C1 segment of cervical spinal cord (tissue), 14 donors: ENCODE measurements at places on chromosomes 11 and 22.

DNA sequence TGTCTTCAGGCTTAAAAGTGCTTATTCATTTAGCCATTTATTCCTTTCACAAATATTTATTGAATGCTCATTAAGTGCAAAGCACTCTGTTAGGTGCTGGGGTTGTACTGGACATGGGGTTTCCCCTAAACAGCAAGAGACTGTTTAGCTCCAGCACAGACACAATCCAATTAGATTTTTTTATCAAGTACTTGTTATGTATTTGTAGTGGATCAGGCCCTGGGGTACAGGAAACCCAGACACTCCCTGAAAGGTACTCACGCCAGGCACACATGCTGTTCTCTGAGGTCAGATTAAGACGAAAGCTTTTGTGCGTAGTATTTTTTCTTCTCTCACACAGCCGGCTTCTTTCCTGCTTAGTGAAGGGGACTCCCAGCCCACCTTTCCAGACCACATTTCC, 218.1 kb upstream of the PLET1 start:
- no peak for DNase-seq

GRCh38 chr11:118572981-118573550, 857 bp downstream of the ARCN1 start:
- no peak for DNase-seq

- no peak for DNase-seq
Measured at GRCh38 chr11:109756521-109756920, 334.5 kb downstream of the C11orf87 start.

- DNase-seq, result no peak
Measured at GRCh38 chr22:47299211-47299862, 536.9 kb downstream of the TBC1D22A start.

DNA sequence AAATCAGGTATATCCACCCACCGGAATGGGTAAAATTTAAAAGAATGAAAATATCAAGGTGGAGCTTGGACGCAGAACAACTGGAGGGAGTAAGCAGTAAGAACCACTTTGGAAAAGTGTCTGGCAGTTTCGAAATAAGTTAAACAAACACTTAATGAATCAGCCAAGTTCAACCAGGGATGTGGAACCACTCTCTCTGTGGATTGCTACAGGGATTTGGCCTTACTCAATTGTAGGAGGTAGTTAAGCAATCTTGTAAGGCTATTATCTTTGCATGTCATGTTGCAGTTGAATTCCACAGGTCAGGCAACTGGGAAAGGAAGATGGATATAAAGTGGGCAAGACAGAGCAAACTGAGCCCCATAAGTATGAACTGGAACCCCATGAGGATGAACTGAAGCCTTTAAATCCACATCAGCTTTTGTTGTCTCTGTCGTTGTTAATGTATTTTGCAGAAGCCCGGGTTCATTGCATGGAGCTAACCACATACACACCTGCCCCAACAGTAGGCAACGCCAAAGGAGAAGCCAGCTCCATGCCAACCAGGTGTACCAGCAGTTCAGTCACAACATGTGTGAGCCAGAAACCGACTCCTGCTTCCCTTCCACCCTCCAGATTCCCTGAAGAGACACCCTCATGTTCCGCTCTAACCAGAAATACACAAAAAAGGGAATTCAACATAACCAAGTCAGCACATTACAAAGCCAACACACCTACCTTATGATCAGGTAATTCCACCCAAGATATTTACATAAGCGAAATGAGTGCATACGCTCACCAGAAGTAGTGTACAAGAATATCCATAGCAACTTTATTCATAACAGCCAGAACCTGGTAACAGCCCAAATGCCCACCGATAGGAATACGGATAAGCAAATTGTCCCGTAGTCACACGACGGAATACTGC, 8.0 kb upstream of the SLC43A3 start:
- no peak for DNase-seq

- DNase-seq, result no peak
Measured at GRCh38 chr11:111148953-111149352, 96.6 kb upstream of the POU2AF2 start.

GRCh38 chr11:110454609-110455008, 24.9 kb downstream of the FDX1 start:
- no peak for DNase-seq
